ENCODE measurements at places on chromosomes 6 and 20.

DNA sequence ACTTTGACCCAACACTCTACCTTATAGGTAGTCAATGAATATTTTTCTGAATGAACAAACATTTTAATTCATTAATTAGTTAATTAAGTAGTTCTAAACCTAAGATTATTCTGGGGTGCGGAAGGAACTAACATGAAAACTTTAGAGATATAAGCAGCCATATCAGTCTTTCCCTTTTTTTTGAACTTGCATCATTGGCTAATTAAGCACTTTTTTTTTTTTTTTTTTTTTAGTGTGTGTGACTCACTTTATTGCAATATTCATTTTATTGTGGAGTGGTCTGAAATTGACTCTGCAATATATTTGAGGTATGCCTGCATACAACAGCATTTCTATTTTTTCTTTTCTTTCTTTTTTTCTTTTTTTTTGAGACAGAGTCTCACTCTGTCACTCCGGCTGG lies 21.8 kb upstream of the AMD1 start:
- DNase-seq: no peak

DNA sequence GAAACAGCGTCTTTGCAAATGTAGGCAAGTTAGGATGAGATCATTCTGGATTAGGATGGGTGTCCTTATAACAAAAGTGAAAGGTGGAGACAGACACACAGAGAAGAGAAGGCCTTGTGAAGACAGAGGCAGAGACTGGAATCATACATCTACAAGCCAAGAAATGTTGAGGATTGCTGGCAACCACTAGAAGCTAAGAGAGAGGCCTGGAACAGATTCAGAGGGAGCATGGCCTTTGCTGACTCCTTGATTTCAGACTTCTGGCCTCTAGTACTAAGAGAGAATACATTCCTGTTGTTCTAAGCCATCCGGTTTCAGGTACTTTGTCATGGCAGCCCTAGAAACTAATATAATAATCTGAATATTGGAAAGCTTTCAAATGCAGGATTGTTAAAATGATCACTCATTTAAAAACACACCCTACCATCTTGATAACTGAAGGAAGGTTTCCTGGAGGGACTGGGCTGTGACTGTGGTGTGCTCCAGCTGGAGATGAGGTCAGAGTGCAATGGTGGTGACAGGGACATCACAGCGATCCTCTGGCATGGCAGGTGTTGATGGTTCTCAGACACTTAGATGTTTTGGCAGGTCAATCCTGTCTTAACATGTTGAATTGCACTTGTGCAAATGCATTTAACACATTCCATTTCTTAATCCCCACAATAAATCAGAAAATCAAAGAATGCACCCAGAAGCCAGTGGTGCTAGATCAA lies 25.1 kb downstream of the CD83 start:
- no peak for DNase-seq

DNA sequence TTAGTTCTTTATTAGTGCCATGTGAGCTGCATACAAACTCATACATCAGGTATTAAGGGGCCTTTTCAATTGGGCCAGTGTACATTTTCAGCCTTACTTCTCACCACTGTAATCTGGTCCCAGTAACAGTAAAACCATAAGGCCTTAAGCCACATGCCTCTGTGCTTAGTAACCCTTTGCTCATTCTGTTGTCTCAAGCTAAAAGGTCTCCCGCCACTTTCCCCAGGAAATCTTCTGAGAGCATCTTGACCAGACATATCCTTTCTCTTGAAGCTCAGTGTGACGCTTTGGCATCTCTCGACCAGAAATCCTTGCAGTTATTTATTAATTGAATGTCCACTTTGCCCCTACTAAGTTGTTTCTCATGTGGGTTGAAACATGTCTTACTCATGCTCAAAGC lies 68.0 kb downstream of the CYP39A1 start:
- DNase-seq: no peak

DNA sequence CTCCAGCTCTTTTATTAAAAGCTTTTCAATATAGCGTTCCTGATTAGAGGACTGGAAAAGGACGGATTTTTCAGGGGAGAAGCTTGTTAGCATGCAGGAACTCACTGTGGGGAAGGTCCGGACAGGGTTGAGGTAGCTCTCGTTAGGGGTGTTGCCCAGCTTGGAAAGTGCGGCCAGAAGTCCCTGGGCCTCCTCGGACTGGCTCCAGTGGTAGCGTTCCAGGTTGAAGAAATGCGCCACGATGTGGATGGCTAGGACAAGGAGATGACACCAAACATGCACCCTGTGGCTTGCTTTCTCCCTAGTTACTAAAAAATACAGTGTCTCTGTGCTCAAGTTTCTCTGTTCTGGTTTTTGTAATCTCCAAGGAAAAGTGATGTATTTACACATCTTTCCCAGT lies 12.5 kb downstream of the NOX3 start:
- no peak for DNase-seq

DNA sequence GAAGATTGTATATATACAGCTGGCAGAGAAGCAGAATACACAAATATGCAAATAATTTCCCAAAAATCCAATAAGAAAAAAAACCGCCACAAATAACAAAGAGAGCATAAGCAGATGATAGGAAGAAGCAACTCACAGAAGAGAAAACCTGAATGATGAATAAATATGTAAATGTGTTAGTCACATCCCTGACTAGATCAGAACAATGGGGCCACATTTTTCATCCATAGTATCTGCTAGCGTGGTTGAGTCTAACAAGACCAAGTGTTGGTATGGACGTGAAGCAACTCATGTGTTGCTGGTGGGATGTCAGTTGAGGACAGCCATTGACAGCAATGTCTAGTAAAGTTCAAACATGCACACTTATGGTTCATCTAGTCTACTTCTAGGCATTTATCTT lies 3.9 kb upstream of the SLC22A3 start:
- no peak for DNase-seq

- no peak for DNase-seq
Observed at GRCh38 chr6:143328876-143329275, 121.6 kb downstream of the ADAT2 start.

- DNase-seq: no peak
Observed at GRCh38 chr6:154535147-154535546, 24.7 kb upstream of the CNKSR3 start.

DNA sequence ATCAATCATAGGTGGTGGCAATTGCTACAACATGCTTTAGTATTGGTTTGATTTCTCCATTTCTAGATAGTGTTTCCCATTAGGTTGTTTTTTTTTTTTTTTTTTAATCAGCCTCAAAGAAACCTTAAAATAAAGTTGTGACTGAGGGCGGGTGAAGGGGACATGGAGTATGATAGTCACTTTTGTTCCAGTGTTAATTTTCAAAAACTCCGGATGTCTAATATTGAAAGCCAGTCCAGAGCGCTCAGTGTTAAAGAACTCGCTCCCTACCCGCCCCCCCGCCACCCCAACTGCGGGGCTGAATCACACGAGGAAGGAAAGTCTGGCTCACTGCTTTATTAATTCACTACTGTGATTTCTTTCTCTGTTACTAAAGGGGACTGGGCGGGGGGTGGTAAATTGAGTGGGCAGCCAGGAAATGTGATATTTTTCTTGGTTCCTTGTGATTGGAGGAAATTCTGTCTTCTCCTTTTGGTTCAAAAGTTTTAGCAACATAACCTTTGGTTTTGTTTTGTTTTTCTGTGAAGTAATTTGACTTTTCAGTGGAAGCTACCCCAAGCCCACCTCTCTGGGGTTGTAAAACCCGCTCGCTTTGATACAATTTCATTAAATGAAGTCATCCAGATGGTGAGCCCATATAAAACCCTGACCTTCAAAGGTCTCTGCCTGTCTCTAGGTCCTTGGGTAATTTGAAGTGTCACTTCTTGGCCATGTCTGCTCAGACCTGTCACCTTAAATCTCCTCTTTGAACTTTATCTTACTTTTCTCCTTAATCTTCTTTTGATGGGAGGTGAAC lies 38.0 kb downstream of the TNFAIP3 start:
- no peak for DNase-seq

- no peak for DNase-seq
Observed at GRCh38 chr6:55981660-55982059, 106.3 kb upstream of the BMP5 start.

DNA sequence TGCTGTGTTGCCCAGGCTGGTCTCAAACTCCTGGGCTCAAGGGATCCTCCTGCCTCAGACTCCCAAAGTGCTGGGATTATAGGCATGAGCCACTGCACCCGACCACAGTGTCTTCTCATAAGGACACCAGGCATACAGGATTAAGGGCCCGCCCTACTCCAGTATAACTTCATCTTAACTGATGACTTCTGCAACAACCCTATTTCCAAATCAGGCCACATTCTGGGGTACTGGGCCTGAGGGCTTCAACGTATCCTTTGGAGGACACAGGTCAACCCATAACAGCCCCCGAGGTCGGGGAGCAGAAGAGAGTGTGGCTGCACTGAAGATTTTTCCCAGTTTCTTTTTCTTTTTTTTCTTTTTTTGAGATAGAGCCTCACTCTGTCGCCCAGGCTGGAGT lies 39.7 kb downstream of the SUN5 start:
- DNase-seq: no peak

- DNase-seq: no peak
Observed at GRCh38 chr6:107679457-107679856, 144.7 kb downstream of the SCML4 start.

GRCh38 chr6:170423030-170423429 lies 116.5 kb downstream of the FAM120B start:
- no peak for DNase-seq

- no peak for DNase-seq
Observed at GRCh38 chr6:136921936-136922684, at the start of gene SLC35D3. Gene SLC35D3 (plus strand): TSS chr6:136922301. CDS start chr6:136922429, 128 bp downstream.

DNA sequence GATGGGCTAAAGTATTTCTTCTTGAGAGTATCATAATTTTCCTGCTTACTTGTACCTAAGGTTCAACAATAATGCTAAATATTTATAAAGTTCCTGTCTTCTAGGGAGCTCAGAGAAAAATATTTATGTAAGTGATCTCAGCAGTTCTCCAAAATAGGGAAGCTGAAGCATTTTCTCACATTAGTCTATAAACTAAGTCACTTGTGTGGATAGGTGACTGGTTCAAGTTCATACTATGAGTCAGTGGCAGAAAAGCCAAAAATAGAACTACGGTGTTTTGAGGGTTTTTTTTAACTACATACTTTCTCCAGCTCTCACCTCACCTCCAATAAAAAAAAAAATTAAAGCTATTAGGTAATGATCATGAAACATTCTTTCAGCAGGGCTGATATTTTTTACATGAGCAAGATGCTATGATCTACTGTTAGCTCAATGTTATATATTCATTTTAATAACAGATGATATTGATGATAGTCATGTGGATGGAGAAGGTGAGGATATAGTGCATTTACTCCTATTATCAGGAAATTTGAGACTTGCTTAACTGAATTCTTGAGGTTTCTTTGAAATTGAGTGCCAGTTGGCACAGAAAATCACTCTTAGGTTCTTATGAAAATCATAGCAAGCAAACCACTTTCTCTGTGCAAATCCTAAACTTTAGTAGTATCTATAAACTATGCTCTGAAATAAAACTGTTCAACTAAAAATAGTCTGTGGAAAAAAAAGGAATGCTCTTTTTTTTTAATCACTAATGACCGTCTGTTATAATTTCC lies 4.1 kb upstream of the MOXD1 start:
- DNase-seq: no peak

- no peak for DNase-seq
Observed at GRCh38 chr20:18176318-18176785, 38.7 kb downstream of the KAT14 start.

DNA sequence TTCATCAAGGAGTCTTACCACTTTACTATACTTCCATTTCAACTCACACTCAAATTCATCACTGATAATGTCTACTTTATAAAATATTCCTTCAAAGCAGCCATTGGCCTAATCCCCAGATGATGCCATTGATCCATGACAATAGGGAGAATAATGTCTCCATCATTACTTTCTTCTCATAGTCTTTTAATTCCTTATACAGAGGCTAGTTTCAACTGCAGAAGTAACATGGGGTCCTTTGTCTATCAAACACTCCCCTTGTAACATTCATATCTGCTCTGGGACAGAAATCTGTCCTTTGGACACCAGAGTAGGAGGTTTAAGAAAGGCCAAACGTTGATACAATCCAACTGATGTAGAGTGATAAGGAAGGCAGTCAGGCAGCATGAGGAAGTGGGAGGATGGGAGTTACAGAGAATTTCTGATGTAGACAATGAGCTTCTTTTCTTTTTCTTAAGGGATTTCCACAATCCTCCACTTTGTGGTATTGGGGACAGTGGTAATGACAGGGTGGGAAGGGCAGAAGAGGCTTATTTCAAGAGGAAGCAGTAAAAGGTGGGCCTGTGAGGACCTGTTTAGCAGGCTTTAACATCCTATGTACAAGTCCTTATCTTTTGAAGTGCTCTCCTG lies 18.9 kb upstream of the HLA-DOA start:
- DNase-seq: no peak

GRCh38 chr6:4693173-4693970 lies 82.8 kb upstream of the CDYL start:
- no peak for DNase-seq

DNA sequence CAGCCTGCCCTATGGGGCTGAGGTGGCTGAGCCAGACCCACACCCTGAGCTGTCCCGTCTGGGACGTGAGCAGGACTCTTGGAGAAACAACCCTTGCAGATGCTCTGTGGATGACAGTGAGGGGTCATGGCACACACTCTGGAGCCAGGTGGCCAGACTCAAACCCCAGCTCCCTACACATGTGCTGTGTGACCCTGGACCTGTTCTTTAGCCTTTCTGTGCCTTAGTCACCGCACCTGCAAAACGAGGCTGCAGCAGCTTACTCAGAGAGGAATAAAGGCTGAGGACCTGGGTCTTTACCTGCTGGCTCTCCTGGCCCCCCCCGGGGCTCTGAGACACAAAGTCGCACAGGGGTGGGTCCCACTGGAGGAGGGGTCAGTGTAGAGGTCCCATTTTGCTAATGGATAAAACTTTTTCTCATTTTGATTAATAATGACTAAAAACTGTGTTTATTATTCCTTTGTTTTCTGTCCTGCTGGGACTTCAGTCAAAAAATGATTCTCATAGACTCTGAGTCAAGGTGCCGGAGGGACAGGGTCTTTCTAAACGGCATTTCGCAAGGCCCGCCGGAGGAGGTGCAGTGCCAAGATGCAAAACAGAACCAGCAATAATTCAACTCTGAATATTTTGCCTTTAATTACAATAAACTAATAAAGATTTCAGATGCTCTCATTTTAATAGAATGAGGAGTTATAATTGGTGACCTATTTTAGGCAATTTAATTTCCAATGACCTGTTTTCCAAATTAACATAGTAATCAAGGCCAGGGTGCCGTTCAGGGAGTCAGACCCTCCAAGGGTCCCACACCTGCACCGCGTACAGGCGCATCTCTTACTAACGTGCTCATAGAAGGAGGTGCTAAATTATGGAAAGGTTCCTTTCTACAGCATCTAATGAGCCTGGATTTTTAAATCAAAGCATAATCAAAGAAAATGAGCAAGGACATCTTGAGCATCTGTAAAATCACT lies 62.4 kb downstream of the YTHDF1 start:
- no peak for DNase-seq

GRCh38 chr20:9087531-9088217 lies 18.8 kb downstream of the PLCB4 start:
- DNase-seq: no peak

DNA sequence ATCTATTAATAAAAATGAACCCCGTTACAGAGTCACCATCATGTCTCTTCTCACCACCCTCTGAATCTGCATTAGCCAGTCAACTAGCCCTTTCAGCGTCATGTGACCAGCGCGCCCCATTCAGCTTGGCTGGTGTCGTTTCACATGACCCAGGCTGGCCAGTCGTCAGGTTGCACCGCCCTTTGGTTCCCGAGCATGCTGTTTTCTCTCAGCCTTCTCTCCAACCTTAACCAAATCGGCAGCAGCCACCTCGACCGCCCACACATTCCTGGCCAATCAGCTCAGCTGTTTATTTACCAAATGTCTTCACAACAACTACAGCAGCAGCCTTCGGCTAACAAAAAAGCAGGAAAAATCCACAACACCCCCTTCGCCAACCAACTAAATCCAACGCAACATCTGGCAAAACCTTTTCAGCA lies 5.6 kb downstream of the SRSF3 start:
- DNase-seq: no peak
